Activated T-helper 2 cell treated with anti-CD3 and anti-CD28 coated beads, Interferon-gamma antibody, Interleukin-2, Interleukin-4, amounts not matched to agents 10 μg/mL and 5 μg/mL and 100 μg/mL, durations not matched to agents 14 hours and 24 hours and 36 hours (primary cell): ENCODE measurements at places on chromosomes 12 and 14.

GRCh38 chr14:80523518-80524117 lies 312.3 kb upstream of the DIO2 start:
- DNase-seq = no peak

- DNase-seq = no peak
These were observed 61.4 kb downstream of the SLC16A7 start for GRCh38 chr12:59657266-59657665.

DNA sequence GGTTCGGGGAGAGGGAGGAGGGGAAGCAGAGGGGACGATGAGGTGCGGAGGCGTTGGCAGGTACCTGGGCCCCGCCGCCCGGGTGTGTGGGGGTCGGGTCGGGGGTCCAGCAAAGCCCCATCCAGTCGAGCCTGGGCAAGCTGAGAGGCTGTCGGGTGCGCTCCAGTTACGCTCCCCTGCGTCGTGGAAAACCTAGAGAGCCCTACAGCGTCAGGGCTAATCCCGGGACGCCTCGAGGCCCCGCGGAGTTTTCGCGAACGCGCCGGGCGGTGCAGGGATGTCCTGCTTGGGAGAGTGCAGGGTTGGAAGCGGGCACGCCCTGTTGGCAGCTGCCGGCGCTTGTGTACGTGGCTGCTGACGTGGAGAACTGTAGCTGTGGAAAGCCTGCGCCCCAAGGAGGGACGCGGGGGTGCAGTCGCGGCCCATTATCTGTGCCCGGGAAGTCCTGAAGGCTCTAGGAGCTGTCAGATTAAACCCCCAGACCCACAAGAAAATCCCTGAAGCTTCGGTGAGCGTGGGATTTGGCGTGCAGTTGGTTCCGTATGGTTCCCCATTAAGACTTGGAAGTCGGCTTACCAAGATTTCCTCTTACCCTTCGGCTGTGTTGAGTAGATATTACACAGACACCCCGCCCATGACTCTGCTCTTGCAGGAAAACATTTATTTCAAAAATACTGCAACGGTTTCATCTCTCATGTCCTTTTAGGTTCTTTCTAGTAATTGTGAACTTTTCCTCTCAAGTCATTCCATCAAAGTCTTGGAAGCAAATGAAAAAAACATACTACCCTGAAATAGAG lies 11.3 kb upstream of the SLC38A2 start:
- peak; percentile 78 for DNase-seq

DNA sequence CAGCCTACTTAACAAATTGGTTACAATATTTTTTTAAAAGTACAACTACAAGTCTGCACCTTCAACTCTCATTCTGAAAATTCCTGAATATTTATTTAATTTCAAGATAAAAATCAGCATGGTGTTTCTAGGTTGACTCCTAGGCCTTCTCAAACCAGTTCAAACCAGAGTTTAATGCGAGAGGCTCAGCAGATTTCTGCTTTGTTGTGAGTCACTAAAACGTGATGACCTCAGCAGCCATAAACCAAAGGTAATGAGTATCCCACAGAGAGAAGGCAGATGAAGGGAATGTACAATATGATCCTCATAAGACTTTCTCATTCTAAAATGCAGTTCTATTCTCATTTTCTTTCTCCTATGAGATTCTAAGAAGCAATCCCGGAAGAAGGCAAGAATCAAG lies 1.5 kb downstream of the PRDM4 start:
- no peak for DNase-seq
